ENCODE measurements at places on chromosomes 7 and 10.

DNA sequence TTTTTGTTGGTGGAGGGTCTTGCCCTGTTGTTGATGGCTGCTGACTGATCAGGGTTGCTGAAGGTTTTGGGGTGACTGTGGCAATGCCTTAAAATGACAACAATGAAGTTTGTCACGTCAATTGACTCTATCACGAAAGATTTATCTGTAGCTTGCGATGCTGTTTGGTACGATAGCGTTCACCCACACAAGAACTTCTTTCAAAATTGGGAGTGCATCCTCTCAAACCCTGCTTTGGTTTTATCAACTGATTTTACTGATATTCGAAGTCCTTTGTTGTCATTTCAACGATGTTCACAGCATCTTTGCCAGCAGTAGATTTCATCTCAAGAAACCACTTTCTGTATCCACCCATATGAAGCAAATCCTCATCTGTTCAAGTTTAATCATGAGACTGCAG, 26.0 kb downstream of the NAMPT start:
- DNase-seq, result no peak

DNA sequence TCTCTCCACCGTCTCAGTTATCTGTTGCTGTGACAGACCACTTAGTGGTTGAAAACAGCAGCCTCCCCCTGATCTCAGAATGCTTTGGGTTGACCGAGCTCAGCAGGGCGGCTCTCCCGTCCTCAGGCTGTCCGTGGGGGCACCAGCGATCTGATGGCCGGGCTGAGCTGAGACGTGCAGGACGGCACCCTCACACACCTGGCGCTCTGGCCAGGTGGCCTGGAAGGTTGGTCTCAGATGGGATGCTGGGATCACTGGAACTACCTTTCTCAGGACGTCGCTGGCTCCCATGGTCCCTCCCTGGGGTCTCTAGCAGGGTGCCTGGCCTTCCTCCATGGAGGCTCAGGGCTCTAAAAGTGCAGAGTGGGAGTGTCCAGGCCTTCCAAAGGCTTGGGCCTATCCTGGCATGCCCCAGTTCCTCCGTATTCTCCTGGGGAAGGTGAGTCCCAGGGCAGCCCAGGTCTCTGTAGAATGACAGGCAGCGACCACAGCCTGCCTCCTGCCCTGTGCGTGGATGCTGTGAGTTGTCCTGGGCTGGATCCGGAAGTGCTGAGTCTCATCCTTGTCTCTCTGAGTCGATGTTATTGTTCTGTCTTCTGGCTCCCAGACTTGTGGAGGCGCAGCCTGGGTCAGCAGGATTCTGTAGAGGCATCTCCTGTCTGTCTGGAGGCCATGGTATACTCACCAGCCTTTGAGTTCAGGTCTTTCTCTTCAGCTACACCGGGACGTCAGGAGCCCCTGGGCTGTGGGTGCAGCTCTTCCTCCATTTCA, 12.2 kb upstream of the PWWP2B start:
- peak; percentile 6 for DNase-seq

DNA sequence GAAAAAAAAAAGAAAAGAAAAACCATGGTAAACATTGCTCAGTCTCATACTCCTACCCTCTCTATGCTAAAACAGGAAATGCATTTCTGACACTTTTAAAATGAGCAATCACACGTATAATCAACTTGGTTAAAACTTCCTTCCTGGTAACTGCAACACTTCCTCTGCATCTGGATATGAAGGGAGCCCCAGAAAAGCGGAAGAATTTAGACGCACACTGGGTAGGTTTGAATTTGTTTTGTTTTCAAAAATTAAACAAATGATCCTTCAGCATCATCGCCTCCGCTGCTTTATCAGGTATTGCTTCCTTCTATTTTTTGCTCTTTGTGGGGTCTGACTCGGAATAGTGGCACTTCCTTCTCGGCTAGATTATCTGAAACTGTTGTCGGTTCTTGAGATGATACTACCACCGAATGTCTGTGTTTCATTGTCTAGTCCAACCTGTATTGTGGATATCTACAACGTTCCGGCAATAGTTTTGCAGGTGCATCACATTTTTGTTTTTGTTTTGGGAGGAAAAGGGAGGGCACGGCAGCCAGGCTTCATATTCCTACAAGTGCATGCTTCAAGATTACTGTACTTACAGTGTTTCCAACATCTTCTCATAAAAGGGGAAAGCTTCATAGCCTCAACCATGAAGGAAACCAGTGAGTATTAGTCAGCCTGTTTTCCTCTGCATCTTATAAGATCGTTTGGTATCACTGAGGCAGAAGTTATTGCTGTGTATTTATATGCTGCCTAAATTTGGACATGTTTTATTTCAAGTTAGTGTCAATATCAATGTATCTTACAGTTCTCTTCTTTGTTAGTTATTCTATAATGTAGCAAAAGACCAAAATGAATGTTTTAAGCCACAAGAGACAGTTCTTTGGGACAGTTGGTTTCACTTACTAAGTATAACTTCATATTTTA, at the start of gene PIK3CG:
TSS of gene PIK3CG (plus strand) at position 153 of the 912 bp plus-strand sequence. CDS start 2,280 bp downstream, outside the sequence.
- DNase-seq, result no peak

DNA sequence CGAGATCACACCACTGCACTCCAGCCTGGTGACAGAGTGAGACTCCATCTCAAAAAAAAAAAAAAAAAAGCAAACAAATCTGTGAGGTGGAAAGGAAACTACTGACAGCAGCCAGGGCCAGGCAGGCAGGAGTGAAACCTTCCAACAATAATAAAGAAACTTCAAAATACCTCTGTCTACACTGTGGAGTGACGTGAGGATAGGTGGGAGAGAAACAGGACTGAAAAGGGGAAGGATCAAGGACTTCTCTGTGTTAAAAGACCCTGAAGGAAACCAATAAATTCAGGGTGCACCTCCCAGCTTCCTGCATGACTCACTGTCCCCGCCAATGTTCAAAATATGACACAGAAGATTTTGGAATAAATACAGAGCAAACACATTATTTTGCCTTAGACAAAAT, 82.9 kb downstream of the KIAA1549 start:
- peak; percentile 29 for DNase-seq

GRCh38 chr7:120077777-120078176, 195.2 kb upstream of the KCND2 start:
- DNase-seq, result no peak

DNA sequence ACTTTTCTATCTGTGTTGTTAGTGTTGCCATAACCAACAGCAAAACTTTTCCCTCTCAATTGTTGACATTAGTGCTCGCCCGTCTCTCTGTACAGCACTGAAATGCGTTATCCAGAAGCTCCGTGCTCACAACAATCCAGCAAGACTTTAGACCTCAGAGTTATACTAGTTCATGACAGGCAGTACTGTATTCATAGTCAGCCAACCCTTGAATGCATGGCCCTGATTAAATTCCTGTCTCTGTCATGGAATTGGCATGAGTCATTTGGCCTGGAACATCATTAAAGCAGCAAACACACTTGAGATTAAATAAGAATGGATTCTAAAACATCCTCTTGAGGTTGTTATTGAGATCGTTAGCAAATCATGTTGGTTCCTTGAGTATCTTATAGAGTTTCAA, 405.5 kb upstream of the C7orf33 start:
- no peak for DNase-seq

DNA sequence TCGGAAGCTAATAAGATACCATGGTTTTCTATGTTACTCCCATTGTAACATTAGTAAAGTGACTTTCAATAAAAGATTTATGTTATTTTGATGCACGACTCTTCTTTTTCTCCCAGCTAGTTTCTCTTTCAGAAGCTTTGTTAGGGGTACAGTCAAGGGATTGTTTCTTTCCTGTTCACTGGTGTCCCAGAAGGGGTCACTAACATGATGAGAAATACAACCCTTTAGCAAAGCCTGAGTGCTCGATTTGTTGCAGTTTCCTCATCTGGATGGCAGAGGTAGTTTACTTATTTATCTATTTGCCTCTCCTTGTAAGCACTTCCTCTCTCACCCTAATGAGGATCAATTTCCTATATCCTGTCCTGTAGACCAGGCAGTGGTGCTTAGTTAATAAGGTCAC, 17.0 kb downstream of the SRI start:
- DNase-seq, result no peak

- DNase-seq, result no peak
These were observed 188.5 kb upstream of the AGR3 start for GRCh38 chr7:17070231-17070708.

DNA sequence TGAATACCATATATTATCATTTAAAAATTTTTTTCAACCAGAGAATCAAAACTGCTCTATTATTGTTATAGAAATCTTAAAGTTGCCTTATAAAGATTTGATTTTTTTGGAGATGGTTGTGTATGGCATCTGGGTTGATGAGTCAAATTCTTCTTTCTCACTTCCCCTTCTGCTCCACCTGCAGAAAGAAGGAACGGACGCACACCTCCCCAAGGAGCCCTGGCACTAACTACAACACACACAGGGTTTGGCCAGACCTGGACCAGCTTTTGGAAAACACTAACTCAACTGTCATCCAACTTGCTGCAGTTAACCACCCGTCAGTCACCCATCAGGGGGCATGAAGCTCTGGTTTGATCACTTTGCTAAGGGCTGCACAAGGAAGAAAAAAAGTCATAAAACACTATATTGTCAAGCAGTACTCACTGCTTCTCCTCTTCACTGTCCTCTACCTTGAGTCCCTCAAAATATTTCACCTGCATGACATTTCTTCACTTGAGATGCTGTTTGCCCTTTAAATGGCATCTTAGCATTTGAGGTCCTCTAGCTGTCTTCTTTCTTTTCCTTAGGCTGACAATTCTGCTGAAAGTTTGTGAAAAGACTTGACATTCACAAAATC, 266.7 kb upstream of the PHF14 start:
- no peak for DNase-seq

GRCh38 chr10:35892526-35892925, 250.4 kb upstream of the FZD8 start:
- no peak for DNase-seq

GRCh38 chr7:129162732-129163131, 18.2 kb downstream of the TSPAN33 start:
- no peak for DNase-seq

DNA sequence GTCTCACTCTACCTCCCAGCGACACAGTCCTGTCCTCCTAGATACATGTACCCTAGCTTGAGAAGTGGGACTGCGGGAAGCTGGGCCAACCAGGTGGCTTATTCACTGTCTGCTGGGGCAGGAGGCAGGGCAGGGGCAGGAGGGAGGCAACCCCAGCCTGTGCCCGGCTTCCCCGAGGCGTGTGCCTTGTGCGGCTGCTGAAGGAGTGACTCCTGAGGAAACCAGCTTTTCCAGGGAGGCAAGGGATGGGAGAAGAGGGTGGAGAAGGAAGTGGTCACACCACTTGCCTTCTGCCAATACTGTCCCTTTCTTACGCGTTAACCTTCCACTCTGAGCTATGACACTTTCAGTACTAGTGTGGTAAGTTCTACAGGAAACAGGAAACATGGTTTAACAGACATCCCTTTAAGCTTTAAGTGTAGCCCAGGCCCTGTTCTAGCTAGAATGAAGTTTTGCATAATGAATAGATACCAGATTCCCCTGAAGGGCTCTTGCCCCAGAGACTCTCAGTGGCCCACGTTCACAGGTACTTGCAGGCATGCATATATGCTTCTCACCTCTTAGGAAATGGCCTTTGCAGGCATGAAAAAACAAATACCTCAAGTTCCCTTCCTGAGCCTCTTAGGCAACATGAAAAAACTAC, 40.6 kb downstream of the SYPL1 start:
- peak; percentile 30 for DNase-seq

- DNase-seq, result no peak
These were observed 1062.9 kb upstream of the GHITM start for GRCh38 chr10:83076443-83076842.

- DNase-seq, result no peak
These were observed 34.2 kb downstream of the CHST12 start for GRCh38 chr7:2437537-2438148.

Data from activated CD8-positive, alpha-beta memory T cell treated with anti-CD3 and anti-CD28 coated beads, Interleukin-2, amount 50 U/mL, for 4 hours (primary cell).